ENCODE measurements at places on chromosomes 6 and 20. TPM values are rescaled to one million over a fixed set of nuclear protein-coding genes. Genes with fewer than 3 reads are reported as not detected.

ISM1 gene
- 0.26 TPM for total RNA-seq

LRRC73 gene
- total RNA-seq = not detected

VSX1 gene
- total RNA-seq = not detected

MTFR2 gene
- total RNA-seq = 8.0 TPM

FOXP4 gene
- 9.8 TPM for total RNA-seq

FAM217B gene
- 7.5 TPM for total RNA-seq

PPIL6 gene
- 1.6 TPM for total RNA-seq

PHACTR2 gene
- 38.7 TPM for total RNA-seq

ZSWIM1 gene
- total RNA-seq = 7.2 TPM
